Stimulated activated CD4-positive, alpha-beta T cell treated with anti-CD3 and anti-CD28 coated beads, Interleukin-15, amount 100 ng/mL, for 1 hour (primary cell): ENCODE measurements at places on chromosomes 4 and X.

GRCh38 chrX:6292599-6292998, 63.9 kb upstream of the NLGN4X start:
- no peak for DNase-seq

GRCh38 chrX:20756585-20756984, 489.9 kb upstream of the RPS6KA3 start:
- no peak for DNase-seq

GRCh38 chr4:41575207-41575606, 37.2 kb downstream of the LIMCH1 start:
- DNase-seq, result no peak

DNA sequence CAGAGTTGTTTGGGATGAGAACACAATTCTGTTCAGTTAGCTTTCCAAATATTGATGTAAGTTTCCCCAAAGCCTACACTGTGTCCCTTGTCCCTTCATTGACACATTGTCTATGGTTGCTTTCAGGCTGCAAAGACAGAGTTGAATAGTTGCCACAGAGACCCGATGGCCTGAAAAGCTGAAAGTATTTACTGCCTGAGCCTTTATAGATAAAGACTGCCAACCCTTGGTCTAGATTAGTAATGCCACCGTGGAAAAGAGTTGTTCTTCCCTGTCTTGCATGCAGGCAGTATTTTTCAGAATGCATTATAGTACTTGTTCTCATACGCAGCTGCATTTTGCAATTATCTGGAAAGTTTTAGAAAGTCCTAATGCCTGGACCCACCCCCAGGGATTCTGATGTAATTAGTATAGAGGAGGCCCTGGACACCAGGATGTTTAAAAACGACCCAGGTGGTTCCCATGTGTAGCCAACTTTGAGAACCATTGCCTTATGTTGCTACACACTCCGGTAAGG, 180.8 kb downstream of the FRMPD4 start:
- DNase-seq, result no peak

GRCh38 chr4:84967243-84967690, 777 bp upstream of the WDFY3 start:
- no peak for DNase-seq

DNA sequence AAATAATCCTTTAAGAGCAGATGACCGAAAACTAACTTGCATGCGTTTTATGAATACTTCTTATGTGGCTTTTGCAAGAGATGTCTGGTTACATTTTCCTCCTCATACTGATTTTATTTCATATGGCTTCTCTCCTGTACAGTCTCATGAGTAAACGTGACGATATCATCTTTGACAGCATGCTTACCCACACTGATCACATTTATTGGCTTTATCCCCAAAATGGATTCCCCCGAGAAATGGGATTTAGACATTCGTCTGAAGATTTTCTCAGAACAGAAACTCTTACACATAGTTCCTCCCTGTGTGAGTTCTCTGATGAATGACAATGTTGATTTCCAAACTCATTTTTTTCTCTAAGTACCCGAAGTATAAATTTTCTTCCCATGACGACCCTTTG, 939.7 kb upstream of the LCORL start:
- no peak for DNase-seq

- DNase-seq, result no peak
These were observed 134.4 kb upstream of the BMPR1B start for GRCh38 chr4:94623126-94623911.

DNA sequence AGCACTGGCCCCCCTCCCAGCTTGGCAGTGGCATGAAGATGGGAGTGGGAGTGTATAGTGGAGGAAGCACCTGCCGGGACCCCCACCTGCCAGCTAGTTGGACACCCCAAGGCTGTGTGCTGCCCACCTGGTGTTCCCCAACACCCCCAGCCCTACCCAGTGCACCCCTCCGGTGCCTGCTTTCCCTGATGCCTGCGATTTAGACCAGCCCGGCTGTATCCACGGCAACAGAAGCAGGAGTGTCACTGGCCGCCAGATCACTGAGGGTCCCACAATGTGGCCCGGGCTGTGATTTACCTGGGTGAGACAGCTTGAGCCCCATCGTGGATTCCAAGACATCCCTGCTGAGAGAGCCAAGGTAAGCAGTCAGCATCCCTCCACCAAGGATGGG, 533 bp downstream of the GPR173 start:
- no peak for DNase-seq

- DNase-seq, result no peak
These were observed 234.3 kb downstream of the PALLD start for GRCh38 chr4:168731006-168731636.

DNA sequence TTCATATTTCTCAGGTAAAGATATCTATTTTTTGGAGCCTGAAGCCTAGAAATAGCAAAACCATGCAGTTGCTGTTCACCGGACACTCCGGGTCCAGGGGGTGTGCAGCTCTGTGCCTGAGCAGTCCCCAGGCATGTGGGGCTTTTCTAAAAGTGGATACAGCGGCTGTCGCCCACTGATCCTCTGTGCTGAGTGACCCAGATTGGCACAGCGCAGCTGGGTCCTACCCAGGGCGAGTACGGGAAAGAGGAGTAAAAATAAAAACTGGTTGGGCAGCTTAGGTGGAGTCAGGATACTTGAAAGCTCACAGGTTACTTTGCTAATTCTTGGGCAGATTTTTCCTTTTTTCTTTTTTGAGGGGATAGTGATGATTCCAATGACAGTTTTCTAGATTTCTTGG, 118.8 kb downstream of the UCHL1 start:
- DNase-seq, result no peak

GRCh38 chr4:187715466-187715865, 280.1 kb upstream of the ZFP42 start:
- DNase-seq, result no peak
